ENCODE measurements at places on chromosomes 1 and 21. TPM values are rescaled to one million over a fixed set of nuclear protein-coding genes. Genes with fewer than 3 reads are reported as not detected.

The LCE6A gene
- not detected for polyA plus RNA-seq

The AIRE gene
- polyA plus RNA-seq = not detected

The PRAMEF8 gene
- polyA plus RNA-seq = not detected

The INAVA gene
- 0.18 TPM for polyA plus RNA-seq

DNA sequence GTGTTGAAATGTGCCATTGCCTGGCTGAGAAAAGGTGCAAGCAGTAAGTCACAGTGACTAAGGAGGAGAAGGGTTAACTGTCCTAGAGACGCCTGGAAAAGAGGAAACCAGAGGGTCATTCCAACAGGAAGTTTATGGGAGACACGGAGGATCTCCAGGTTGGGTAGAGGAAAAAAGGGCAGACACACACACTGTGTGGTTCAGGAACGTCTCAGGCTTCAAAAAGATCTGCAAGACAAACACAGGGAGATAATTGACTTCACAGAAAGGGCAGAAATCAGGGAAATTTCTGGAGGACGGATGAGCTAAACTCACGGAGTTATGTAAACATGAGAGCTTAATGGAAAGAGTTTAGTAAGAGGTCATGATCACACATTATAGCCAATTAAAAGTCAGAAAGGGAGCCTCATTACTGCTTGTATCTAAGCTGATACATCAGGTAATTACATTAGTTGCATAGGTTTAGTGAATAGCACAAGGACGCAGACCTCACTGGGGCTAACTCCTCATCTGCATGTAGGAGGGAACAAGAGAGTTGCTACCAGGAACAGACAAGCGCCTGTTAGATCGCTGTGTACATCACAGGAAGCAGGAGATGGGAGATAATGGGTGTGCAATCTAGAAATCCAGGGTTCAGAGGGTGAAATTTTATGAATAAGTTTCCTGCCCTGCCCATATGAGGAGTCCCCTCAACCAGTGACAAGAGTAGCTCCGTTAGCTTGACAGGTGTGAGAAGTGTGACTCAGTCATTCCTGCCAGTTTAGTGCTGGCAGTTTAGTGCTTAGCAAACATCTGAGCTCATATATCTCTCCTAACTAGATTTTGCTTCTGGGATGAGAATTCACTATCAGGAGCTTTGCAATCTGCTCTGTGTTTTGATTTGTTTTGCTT lies 96.6 kb upstream of the TNR start:
- DNase-seq = no peak

GRCh38 chr1:194159941-194160340 lies 973.5 kb upstream of the B3GALT2 start:
- DNase-seq = no peak

GRCh38 chr1:245232931-245233330 lies 78.1 kb downstream of the KIF26B start:
- no peak for DNase-seq

DNA sequence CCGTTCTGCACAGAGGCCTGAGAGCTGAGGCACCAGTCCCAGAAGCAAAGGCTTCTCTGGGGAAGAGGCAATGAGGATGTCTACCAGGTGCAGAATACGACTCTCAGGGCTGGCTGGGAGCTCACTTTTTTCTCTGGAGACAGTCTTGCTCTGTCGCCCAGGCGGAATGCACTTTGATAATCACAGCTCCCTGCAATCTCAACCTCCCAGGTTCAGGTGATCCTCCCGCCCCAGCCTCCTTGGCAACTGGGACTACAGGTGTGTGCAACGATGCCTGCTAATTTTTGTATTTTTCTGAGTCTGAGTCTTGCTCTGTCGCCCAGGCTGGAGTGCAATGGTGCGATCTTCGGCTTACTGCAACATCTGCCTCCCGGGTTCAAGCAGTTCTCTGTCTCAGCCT lies 17.6 kb downstream of the NADK start:
- DNase-seq = no peak

DNA sequence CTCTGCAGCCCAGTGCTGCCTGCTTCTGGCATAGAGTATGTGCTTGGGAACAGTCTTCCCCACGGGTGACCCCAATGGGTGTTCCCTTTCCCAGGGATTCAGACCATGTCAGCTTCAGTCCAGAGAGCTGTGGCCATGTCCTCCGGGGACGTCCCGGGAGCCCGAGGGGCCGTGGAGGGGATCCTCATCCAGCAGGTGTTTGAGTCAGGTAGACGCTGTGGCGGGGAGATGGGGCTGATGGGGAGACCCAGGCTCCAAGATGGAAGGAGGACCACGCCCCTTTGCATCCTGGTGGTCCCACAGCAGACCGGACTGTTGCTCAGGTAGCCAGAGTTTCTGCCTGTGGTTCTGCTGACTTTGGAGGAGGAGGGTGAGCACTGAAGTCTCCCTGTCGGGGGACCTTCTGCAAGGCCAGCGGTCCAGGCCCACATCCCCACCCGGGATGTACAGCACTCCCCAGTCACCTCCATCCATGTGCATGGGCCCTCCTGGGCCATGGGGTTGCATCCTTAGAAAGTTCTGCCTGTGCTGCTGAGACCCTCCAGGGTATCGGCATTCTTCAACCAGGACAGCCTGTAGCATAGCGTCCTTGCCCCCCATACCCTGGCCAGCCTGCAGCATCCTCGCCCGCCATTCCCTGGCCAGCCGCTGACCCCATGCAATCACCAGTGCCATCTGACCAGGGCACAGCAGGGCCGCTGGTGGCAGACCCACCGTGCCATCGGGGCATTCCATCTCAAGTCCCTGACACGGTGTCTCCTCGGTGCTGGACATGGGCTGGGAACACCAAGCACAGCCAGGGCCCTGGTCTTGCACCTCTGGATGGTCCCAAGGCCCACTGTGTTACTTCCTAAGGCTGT lies 2.8 kb downstream of the AIRE start:
- DNase-seq = no peak

- DNase-seq = no peak
These were observed 34.3 kb downstream of the GPR137B start for GRCh38 chr1:236176337-236177336.

- peak; percentile 37 for DNase-seq
These were observed 36.0 kb downstream of the CAPN2 start for GRCh38 chr1:223748405-223748772.

DNA sequence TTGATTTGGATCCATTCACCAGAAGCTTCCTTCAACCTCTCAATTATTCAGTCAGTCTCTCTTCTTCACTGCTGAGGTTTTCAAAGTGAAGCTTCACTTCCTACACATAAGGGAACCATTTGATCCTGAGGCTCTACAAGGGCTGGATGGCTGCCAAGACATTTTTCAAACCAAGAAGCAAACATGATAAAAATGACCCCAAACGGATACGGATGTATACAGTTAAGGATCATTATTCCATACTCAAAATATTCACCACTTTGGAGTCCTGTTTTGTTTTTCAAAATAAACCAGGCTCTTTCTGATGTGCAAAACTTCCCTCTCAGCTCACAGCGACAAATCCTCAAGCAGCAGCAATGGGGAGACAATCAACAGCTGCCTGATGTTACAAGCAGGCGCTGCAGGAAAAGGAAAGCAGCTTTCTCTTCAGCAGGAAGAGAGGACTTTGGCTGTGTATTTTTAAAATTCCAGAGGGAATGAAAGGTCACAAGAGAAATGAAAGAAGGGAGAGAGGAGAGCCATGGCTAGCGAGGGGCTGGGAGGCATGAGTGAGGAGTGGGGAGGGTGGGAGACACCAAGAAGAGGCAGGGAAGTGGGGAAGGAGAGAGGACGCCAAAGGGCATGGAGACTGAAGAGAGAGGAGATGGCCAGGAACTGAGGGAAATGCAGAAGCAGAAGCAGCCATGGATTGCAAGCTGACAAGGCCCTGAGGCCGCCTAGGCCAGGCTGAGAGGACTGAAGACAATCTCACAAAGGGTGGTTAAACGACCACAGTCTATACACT lies 145.4 kb downstream of the SLC45A1 start:
- DNase-seq = peak; percentile 43

DNA sequence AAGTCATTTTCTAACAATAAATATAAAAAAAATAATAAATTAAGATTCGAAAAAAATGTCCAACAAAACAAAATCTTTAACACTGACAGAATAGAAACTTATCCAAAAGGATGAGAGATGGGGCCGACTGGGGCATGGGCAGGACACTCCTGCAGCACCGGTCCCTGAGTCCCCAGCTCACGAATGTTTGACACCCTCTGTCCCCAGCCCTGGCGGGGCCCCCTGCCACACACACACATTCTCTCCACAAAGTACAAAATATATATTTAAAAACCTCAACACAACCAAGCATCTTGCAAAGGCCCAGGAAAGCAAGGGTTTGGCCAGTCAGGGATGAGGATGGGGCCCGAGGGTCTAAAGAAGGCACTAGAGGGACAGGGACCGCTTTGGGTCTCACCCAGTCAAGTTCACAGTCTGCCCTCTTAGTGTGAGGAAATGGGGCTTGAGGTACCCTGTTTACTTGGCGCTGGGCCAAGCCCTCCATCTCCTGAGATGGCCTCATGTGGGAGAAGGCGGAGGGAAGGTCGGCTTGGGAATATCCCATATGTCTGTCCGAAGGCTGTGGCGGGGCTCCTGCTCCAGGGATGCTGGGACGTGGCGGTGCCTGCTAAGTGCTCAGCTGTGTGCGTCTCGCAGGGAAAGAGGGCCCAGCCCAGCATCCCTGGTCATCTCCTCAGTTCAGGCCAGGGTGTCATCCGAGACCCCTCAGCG lies 31.3 kb downstream of the EPHA2 start:
- no peak for DNase-seq
